ENCODE measurements at places on chromosomes 7 and 10.
A peak's percentile ranks its signal among the peaks of the same experiment; 100 is the strongest.

DNA sequence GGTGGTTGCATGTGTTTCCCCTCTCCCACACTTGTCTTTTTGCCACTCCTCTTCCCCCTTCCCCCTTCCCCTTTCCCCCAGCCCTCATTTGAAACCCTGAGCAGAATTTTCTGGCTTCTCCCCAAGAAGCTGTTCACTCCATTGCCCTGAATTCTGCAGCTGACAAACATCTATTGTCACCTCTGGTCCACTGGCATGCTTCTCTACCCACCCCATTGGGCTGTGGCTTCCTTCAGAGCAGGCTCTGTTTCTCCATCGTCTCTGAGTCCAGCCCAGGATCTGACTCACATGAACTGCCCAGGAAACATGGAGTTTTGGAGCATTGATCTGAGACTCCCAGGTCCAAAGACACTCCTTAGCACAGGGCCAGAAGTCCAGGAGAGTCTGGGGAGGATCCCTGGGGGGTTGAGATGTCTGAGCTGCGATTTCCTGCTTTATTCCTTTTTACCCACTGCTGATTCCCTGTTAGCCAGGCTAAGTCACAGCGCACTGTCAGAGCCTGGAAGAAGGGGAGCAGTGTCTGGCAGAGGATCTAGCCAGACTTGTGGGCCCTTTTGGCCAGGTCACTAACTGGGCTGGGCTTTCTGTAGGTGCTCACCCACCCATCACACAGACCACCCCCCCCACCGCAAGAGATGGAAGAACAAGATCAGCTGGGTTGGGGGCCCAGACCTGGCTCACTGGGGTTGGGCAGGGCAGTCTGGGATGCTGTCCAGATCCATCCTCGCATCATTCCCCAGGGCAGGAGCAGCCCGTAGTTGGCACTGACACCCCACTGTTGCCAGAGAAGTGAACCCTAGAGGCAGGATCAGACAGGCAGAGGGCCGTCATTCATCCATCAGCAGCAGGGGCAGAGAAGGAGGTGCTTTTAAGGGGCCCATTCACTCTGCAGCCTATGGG is 3.5 kb downstream of the CHAT start:
- DNase-seq: no peak

GRCh38 chr10:103262229-103262628 is 14.7 kb upstream of the INA start:
- no peak for DNase-seq

GRCh38 chr10:92573798-92574547 is at the start of gene IDE:
Gene IDE, minus strand, starts transcription at chr10:92574093. Its CDS starts 74 bp downstream, at chr10:92574019.
- DNase-seq: peak; percentile 76

GRCh38 chr10:93554760-93555432 is 11.6 kb upstream of the FFAR4 start:
- peak; percentile 29 for DNase-seq

GRCh38 chr10:90890347-90890746 is 18.6 kb downstream of the RPP30 start:
- DNase-seq: no peak

- no peak for DNase-seq
Observed at GRCh38 chr10:14806318-14806717, 31.5 kb downstream of the CDNF start.

DNA sequence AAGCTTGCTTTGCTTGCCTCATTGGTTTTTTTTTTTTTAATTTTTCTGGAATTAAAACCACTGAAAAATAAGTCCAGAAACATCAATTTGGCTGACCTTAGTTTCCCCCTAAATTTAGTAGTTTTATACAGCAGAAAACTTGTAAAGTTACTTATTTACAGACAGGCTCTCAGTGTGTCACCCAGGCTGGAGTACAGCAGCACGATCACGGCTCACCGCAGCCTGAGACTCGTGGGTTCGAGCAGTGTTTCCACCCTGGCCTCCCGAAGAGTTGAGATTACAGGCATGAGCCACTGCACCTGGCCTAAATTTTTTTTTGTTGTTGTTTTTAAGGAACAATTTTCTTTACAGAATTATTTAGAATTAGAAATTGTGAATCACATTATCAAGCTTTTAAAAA is 250.5 kb downstream of the SDK1 start:
- DNase-seq: no peak

DNA sequence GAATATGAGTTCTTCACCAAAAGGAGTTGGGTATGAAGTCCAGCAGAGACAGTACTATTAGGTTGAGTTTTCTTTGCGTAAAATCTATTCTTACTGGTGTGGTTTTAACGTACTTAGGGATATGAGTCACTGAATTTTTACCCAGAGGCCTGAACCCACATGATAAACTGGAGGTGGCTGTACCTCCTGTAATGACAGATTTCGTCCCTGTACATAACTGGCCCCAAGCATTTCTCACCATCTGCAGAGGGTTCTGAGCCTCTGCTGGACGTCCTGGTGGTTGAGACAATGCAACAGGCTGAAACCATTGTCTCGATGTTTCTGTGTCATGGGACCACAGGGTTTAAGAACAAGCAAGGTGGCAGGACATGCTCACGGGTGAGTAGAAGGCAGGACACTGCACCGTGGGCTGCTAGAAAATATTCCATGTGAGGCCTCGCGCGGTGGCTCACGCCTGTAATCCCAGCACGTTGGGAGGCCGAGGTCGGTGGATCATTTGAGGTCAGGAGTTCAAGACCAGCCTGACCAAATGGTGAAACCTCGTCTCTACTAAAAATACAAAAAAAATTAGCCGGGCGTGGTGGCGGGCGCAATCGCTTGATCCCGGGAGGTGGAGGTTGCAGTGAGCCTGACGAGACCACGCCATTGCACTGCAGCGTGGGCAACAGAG is 233.9 kb downstream of the DNAJB6 start:
- no peak for DNase-seq

GRCh38 chr10:119761106-119761505 is 35.3 kb downstream of the INPP5F start:
- no peak for DNase-seq

GRCh38 chr7:45155941-45156340 is 1.6 kb upstream of the RAMP3 start:
- no peak for DNase-seq

DNA sequence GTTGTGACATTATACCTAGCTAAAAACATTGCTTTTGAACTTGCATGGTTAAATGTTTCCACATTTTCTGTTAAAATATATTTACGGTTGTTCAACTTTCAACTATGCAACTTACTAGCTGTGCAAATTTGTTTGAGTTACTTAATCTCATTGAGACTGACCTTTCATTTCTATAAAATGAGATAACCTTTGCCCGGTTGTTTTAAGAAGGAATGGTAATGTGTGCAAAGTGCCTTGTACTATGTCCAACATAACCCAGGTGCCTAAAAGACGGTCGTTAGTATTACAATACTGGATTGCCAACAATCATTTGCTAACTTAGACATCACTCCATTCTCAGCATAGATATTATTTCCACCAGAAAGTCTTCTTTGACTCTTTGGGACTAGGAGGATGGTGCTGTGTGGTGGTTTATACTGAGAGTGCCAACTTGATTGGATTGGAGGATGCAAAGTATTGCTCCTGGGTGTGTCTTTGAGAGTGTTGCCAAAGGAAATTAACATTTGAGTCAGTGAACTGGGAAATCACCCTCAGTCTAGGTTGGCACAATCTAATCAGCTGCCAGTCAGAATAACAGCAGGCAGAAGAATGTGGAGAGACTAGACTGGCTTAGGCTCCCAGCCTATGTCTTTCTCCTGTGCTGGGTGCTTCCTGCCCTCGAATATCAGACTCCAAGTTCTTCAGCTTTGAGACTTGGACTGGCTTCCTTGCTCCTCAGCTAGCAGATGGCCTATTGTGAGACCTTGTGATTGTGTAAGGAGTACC is 85.2 kb upstream of the PDSS1 start:
- DNase-seq: no peak

GRCh38 chr7:96144260-96144526 is 177.7 kb downstream of the SLC25A13 start:
- no peak for DNase-seq

- no peak for DNase-seq
Observed at GRCh38 chr7:51636503-51636902, 319.9 kb upstream of the COBL start.

GRCh38 chr10:22174442-22174841 is 43.4 kb downstream of the EBLN1 start:
- no peak for DNase-seq

DNA sequence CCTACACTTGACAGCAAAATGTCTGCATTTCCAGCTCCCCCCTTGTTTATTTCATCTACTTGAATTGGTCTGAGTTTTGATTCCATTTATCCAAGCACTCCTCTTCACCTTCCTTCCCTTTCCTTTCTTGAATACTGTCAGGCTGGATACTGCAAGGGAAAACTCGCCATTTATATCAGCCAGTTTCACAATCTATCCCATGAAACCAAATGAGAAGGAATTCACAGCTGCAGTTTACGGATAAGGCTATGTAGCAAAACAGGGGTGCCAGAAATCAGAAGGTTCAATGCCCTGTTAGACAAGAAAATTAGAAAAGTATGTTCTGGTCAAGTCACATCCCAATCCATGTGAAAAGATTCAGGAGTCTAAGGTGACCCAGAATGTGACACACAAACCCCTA is 28.1 kb downstream of the CCDC6 start:
- DNase-seq: no peak

GRCh38 chr7:129118976-129119375 is 25.5 kb upstream of the TSPAN33 start:
- no peak for DNase-seq

GRCh38 chr10:29636178-29636577 is 1.4 kb upstream of the SVIL start:
- no peak for DNase-seq

- DNase-seq: no peak
Observed at GRCh38 chr7:106260136-106260561, 24.6 kb downstream of the NAMPT start.

- DNase-seq: no peak
Observed at GRCh38 chr10:71413581-71413980, 16.9 kb downstream of the CDH23 start.

- DNase-seq: no peak
Observed at GRCh38 chr10:11058965-11059364, 41.3 kb downstream of the CELF2 start.

- no peak for DNase-seq
Observed at GRCh38 chr10:88347597-88348304, 235.4 kb downstream of the RNLS start.

GRCh38 chr7:485188-486081 is 34.2 kb downstream of the PDGFA start:
- DNase-seq: no peak

GRCh38 chr10:48463318-48464003 is 141.4 kb downstream of the ARHGAP22 start:
- no peak for DNase-seq

- DNase-seq: no peak
Observed at GRCh38 chr10:60565492-60565891, 175.8 kb upstream of the ANK3 start.

DNA sequence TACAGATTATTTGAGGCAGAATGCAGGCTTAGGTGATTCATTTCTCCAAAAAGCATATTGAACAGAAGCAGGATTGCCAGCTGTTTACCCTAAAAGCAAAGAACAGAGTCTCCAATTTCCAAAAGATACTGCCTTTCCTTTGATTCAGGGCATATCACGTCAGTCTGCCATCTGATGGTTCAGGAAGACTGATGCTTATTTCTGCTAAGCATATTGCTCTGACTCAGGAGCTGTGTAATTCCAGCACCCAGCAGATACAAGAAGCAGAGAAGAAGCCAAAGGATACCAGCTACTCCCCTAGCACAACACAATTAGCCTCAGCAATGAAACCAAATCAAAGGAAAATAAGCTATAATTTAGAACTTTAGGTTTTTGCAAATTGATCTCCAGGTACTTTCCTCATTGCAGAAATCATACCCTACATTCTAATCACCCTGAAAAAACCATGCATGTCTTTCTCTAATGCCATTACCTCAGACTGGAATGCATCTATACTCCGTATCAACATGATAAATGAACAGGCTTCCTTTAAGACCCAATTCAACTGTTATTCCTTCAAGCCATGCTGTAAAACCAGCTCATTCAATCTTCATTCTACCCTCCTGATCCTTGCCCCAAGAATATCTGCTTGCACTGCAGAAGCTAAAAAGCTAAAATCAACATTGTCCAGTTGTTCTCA is 55.1 kb downstream of the ABI1 start:
- DNase-seq: no peak

GRCh38 chr10:113788604-113789083 is 37.2 kb downstream of the PLEKHS1 start:
- DNase-seq: no peak

- no peak for DNase-seq
Observed at GRCh38 chr7:73900286-73900685, 39.3 kb downstream of the TMEM270 start.

DNA sequence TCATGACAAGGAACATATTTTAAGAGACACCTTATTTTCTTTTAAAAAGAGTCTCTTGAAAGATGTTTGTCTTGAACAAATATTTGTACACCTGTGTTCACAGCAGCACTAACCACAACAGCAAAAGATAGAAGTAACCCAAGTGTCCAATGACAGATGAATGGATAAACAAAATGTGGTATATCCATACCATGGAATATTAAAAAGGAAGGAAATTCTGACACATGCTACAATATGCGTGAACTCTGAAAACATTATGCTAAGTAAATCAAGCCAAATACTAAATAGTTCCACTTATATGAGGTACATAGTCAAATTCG is 17.8 kb downstream of the SGMS1 start:
- DNase-seq: no peak

DNA sequence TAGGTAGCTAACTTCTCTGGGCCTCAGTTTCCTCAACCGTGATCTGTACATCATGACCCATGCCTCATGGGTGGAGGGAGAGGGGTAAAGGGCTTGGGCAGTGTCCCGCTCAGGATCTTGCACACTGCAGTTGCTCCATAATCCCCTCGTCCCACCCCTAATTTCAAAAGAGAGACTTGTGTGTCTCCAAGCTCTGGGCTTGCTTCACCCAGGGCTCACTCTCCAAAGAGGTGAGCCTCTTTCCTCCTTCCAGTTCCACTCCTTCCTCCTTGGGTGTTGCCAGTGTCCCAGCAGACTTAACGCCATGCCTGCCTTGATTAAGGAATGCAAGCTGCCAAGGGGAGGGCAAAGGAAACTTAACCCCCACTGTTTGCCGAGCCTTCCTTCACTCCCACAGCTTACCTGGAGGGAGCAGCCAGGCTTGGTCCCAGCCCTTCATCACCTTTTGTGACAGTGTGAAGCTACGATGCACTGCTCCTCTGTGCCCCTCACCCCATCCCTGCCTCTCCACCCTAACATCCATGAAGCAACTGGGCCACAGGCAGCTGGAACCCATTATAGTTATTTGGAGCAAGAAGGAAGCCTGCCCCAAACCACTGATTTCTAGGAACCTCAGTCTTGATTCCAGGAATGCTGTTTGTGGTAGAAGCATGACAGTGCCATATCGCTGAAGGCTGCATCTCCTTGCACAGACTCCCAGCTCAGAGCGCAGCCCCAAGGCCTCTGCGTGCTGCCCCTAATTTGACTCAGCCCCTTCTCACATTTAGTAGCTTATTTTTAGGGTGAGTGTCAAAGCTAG is 363.3 kb downstream of the TNS3 start:
- no peak for DNase-seq

GRCh38 chr10:19651549-19651948 is 164.7 kb upstream of the PLXDC2 start:
- DNase-seq: no peak

- DNase-seq: no peak
Observed at GRCh38 chr7:124959676-124960075, 30.1 kb upstream of the POT1 start.

- DNase-seq: no peak
Observed at GRCh38 chr10:127919418-127920271, 12.7 kb downstream of the PTPRE start.

GRCh38 chr7:75628055-75628454 is 110.7 kb downstream of the HIP1 start:
- no peak for DNase-seq
